Activated T-helper 2 cell treated with anti-CD3 and anti-CD28 coated beads, Interferon-gamma antibody, Interleukin-2, Interleukin-4, amounts not matched to agents 10 μg/mL and 5 μg/mL and 100 μg/mL, durations not matched to agents 14 hours and 24 hours and 36 hours (primary cell): ENCODE measurements at places on chromosomes 5 and 9.
A peak's percentile ranks its signal among the peaks of the same experiment; 100 is the strongest.

DNA sequence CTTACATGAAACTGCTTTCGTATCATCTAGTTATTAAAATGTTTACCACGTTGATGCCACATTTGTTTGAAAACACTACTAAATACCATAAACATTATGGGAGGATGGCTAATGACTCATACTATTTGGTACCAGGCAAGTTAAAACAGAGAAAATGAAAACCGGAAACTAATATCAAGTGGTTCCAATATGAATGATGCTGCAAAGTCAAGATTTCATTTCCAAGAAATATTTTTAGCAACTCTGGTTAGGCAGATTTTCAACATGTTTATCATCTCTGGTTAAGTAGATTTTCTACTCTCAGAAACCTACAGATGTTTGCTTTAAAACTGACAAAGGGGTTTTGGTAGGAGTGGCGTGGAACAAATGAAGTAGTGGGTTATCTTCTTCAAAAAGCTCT lies 4.9 kb upstream of the F2R start:
- no peak for DNase-seq

DNA sequence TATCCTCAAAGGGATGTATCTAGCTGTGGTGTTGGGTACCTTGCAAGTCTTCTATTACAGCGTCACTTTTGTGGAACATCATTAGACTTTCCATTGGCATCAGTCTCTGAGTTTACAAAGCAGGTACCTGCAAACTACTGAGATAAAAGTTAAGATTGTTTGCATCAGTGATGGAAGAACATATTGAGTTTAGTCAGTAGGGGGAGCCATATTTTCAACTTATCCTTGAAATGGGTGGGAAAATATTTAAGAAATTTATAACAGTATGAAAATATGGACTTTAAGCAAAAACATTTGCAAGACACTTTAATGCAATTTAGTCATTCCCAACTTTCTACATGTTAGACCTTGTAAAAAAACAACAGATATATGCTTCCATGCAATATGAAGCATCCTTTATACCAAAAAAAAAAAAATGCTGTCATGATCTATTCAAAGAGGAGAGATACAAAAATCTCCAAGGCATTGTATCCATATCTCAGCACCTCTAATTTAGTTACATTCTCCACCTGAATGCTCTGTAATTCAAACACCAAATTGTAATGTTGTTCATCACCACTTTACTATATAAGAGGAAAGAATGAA lies 98.6 kb upstream of the ADAMTS19 start:
- no peak for DNase-seq

- DNase-seq = no peak
Observed at GRCh38 chr9:116112236-116112635, 41.4 kb upstream of the PAPPA start.

DNA sequence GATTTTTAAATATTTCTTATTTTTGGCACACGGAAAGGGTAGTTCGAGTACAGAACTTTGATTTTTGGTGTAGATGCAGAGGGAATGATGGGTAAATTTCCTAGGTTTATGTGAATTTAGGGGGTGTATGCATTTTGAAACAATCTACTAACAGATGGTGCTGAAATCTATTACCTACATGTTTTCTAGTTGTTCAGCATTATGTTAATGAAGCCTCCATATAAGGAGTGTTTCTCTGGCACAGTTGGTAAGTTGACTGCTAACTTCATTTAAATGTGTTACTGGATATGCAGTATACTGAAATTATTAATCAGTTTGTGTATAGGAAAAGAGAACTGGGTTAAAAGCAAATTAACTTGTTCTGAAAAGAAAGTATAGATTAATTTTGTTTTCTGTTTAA lies 17.5 kb downstream of the SUB1 start:
- DNase-seq = no peak

- DNase-seq = no peak
Observed at GRCh38 chr5:33925278-33925677, 10.9 kb upstream of the RXFP3 start.

DNA sequence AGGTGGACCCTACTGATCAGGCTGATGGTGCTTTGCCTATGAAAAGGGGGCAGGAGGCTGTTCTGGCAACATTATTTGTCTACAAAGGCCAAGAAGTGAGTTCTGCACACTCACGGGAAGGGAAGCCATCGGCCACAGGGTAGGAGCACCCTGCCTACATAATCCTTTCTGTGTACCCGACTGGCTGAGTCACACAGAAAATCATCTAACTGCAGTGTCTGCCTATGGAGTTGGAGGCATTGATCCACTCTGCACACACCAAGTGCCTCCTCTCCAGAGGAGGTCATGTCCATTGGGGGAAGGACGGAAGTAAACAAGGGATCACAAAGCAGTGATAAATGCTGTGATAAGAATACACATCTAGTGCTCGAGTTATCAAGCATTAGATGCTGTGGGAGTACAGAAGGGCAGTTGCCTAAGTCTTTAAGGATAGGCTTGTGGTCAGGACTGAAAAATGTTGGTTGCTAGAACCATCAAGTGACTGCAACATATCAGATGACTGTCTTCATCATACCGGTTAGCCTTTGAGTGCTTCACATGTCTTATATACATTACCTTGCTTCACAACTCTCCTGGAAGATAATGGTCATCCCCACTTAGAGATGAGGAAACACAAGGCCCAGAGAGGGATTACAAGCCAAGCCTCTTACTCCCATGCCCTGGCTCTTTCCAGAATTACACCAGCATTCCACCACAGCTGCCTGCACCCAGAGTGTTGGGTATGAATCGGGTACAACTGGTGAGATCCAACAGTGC lies 1.3 kb upstream of the SLC2A8 start:
- no peak for DNase-seq

DNA sequence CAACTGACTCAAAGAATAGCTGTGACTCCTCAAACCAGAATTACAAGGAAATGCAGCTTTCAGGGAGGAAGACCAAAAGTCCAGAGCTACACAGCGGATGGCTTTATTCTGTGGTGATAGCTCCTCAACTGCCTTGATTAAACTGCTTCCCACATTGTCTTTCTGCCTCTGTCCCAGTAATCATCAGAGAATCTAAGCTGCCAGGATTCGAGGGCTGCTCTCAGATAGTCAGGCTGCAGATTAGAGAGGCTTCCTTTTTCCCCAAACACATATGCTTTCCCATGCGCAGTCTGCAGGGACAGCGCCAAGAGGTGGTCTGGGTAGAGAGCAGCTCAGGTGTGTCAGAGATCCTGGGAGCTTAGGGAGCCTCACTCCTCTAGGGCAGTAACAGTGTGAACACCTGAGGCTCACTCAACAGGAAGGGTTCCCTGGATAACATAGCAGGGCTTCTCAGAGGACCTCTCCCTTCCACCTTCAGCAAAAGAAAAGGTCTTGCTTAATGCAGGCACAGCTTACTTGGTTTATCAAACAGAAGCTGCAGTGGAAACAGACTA lies 439.9 kb upstream of the TLE4 start:
- no peak for DNase-seq

DNA sequence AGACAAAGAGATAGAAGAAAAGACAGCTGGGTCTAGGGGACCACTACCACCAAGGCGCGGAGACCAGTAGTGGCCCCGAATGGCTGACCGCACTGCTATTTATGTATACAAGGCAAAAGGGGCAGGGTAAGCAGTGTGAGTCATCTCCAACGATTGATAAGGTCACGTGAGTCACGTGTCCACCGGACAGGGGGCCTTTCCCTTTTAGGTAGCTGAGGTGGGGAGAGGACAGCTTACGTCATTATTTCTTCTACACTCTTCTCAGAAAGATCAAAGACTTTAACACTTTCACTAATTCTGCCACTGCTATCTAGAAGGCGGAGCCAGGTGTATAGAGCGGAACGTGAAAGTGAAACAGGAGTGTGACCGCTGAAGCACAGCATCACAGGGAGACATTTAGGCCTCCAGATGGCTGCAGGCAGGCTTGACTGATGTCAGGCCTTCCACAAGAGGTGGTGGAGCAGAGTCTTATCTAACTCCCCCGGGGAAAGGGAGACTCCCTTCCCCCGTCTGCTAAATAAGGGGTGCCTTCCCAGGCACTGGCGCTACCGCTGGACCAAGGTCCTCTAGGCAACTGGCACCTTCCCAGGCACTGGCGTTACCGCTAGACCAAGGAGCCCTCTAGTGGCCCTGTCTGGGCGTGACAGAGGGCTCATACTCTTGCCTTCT lies 6.1 kb upstream of the PRR16 start:
- peak; percentile 58 for DNase-seq

GRCh38 chr5:59559847-59560246 lies 333.7 kb downstream of the PDE4D start:
- no peak for DNase-seq

GRCh38 chr9:93231121-93231694 lies 47.3 kb downstream of the WNK2 start:
- no peak for DNase-seq

GRCh38 chr9:123113185-123113584 lies 79.7 kb downstream of the GPR21 start:
- DNase-seq = no peak
